ENCODE measurements at places on chromosomes 3 and 15.

DNA sequence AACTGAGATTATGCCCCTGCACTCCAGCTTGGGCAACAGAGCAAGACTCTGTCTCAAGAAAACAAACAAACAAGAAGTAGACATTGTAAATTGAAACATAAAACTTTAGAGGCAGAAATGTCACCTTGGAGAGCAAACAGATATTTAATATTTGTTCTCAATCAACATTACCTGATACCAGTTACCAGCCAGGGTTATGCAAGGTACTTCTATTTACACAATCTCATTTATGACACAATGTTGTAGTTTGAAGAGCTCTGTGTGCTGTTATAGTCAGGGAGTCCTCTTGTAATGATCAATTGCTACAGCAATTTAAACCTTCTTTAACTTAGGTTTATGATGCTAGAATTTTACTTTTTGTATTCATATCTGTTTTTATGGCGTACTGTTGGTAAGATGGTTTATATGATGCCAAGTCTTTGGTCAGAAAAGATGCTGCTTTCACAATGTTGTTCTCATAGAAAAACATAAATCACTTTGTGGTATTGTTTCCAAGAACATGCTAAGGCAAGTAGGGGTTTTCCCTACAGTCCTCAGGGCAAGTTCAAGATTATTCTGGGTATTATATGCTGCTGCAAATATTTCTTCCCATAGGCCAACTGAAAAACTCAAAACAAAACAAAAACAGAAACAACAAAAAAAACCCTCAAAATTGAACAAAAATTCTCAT is 173.5 kb downstream of the TNIK start:
- no peak for DNase-seq

GRCh38 chr15:36808411-36809160 is 229.2 kb downstream of the CDIN1 start:
- DNase-seq, result no peak

DNA sequence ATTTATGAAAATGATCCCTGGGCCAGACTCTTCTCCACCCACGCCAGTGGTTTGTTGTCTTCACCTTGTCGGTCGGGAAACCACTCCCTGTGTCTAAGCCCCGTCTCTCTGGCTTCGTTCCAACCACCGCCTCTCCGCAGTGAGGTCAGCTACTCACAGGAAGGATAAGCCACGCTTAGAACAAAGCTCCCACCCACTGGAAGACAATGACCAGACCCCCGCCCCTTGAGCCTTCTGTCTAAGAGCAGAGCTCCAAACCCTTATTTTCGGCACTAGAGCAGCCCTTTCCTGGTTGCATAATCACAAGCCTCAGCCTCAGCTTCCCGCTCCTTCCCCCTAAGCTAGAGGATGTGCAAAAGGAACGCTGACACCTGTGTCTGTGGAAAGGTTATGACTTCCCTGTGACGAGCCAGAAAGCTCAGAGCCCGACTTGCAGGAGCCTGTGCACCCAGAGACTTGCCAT is 114.9 kb upstream of the MEF2A start:
- DNase-seq, result no peak

- no peak for DNase-seq
These were observed 155.4 kb upstream of the TPM1 start for GRCh38 chr15:62887113-62887570.

DNA sequence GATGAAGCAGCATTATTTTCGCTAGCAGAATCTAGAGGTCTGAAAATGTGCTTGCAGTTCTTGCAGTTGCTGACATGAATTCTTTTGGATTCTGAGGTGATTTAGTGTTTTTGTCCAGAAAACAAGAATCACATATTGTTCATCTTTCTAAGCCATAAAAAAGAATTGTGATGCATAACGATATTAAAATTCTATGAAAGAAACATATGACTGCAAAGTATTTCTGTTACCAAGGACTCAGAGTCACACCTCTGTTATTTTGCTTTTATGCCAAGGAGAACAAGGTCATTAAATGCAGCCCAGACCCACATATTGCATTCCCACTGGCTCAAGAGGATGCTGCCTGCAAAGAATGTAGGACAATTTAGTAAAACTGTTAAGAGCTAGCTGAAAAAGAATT is 299.8 kb upstream of the GPR149 start:
- DNase-seq, result peak; percentile 34

DNA sequence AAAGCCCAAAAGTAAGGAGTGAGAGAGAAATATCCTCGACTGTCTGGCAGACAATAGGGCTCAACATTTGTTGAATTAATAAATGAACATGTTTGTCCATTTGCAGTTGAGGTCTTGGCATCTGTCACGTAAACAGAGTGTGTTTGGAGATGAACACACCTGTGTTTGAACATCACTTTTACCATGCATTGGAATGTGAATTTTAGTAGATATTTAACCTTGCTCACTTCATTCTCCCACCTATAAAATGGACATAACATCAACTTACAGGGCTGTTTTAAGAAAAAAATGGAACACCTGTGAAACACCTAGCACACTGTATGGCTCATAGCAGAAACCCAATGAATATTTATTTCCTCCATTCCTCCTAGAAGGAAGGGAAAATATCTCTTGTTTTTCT is 204.8 kb downstream of the KCNMB2 start:
- DNase-seq, result no peak

DNA sequence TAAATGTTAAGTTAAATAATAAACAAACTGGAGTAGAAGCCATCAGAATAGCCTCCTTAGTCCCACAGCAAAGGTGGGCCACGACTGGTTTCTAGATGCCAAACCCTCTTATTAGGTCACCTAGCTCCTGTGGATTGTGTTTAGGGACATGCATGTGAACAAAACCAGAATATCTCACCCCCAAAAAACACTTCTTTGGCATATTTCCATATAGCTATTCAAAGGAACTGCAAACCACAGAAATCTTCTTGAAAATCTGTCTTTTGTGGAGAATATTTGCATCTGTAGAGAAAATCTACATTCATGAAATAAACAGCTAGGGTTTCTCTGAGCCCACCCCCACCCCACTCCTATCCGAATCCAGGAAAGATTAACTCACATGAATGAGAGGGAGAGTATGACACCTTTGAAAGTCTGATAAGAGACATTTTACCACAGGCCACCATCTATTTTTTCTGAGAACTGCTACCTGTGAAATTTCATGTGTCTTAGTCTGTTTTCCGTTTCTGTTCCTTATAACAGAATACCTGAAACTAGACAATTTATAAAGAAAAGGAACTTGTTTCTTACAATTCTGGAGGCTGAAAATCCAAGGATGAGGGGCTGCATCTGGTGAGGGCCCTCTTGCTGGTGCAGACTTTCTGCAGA is 159.4 kb downstream of the NEK10 start:
- DNase-seq, result no peak

DNA sequence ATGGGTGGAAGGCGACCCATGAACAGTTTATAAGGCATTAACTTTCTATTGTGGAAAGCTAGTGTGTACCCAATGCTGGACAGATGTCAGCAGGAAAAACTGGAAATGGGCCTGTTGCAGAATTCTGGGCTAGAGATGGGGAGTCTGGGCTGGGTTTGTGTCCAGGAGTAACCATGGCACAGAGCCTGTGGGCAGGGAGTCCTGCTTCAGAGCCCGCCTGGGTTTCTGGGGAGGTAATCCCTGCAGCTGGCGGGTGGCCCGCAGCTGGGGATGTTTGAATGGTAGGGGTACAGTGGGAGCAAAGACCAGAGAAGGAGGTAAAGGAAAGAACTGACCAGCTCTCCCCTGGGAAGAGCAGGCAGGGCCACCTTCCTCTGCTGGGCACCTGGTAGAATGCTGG is 25.7 kb downstream of the ACAA1 start:
- DNase-seq, result no peak

- DNase-seq, result peak; percentile 48
These were observed 65.6 kb downstream of the SLCO3A1 start for GRCh38 chr15:91919014-91919534.

DNA sequence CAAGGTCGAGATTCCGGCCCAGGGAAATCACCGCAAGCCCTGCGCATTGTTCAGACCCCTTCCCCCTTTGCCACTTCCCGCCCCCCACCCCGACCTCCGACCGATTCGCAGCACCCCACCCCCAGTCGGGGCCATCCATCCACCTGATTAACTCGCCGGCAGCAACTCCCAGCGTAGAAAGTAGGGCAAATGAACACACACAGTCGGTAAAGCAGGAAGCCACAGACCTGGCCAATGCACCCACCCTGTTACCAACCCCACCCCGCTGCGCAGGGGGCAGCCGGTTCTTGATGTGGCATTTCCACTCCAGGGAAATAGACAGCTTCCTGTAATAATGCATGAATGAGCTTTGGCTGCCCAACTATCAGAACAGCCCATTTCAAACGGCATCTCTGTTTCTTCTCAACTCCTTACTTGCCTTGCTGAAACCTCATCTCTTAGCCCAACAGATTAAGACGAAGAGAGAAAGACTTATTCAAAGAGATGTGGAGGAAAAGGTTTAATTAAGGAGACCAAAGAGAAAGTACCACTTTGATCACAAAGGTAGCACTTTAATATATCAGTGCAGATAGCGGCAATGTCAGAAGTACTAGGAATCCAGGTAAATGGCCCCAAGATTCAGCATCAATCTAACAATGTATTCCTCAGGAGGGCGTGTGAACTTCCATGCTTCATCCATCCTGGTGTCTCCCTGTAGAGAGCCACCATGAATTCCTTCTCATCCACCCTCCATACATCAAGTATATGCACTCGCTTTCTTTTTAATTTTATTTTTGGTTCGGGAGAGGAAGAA is 1.9 kb downstream of the TNIK start:
- DNase-seq, result peak; percentile 57

- no peak for DNase-seq
These were observed 86.1 kb upstream of the SERPINI2 start for GRCh38 chr3:167559924-167560323.

DNA sequence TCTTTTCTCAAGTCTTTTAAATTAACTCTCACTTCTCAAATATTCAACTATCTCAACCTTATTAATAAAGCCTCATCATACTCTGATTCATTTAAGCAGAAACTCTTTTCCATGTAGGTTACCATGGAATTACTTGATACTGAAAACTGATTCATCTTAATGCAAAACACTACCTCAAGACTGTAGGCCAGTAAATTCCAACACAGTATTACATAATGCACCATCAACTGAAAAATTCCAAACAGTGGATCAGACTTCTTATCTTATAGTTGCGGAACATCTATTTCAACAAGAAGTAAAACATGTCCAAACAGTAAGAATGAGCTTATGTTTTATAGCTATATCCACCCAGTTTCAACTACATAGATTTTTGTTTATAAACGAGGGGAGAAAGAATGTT is 124.5 kb downstream of the PEAK1 start:
- no peak for DNase-seq

- DNase-seq, result no peak
These were observed 69.1 kb upstream of the XCR1 start for GRCh38 chr3:46096336-46096735.

DNA sequence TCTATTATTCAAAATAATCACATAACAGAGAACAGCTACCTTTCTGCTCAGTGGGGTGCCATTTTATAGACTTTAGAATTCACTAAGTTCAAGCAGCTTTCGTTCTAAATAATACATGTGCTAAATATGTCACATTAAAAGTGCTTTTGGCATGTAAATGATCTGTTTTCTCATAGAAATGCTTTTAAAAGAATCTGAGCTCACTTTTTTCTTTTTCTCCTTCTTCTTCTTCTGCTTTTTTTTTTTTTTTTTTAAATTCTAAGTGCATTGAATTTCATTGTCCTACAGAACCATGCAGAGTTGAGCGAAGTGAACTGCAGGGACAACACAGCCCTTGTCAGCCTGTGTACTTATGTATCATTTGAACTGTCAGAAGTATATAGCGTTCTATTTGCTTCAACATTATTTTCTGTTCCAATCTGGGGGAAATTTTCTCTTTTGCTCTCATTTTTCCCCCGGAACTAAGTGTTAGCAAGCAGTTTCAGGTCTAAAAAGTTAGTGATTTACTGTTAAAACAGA is 193.8 kb upstream of the TMCO5A start:
- DNase-seq, result no peak

DNA sequence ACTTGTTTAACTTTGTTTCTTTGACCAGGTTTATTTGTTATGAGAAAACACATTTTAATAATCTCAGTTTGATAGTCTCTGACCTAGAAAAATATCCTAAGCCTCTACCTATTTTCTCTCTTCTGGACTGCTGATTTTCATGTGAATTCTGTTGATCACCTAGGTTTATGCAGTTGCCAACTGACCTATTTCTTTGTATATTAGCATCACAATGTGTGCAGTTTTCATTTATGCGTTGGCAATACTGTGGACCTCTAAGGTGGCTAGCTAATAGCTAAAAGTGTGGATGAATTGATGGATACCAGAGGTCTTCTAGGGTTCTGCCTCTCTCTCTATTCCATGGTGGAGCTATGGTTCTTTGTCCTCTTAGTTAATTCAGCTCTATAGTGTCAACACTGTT is 72.1 kb downstream of the LRRC49 start:
- peak; percentile 73 for DNase-seq

DNA sequence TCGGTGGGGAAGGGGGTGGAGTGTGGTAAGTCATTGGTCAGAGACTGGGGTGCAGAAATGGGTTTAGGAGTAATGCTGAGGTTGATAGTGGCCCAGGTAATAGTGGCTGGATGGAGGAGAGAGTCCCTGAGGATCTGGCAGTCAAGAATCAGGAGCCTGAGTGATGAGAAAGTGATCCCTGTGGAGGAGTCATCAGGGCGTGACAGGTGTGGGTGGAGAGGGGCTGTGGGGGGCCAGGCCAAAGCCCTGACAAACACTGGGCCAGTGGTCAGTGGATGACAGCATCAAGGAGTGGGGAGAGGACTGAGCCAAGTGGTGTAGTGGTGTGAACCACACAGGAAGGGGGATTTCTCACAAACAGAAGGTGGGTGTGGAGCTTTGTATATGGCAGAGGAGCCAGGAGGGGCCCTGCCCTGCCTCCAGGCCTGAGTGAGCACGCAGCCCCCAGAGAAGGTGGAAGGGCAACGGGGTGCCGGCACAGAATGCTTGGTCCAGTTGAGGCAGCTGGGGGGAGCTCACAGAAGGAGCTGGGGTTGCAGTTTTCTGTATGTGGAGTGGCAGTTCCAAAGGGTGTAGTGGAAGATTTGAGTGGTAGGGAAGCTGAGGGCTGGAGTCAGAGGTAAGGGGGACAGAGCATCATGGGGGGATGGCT is 77.1 kb downstream of the SPSB4 start:
- no peak for DNase-seq

DNA sequence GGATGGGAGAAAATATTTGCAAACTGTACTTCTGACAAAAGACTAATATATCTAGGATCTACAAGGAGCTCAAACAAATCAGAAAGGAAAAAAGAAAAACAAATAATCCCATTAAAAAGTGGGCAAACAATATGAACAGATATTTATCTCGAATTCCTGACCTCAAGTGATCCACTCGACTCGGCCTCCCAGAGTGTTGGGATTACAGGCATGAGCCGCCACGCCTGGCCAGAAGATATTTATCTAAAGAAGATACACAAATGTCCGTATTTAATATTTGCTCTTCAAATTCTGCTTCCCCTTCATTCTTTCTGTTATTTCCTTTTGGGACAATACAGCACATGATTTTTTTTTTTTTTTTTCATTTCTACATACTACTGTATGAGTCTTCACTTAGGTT is 151.7 kb upstream of the GRM7 start:
- no peak for DNase-seq

- DNase-seq, result no peak
These were observed 58.1 kb upstream of the C15orf61 start for GRCh38 chr15:67462875-67463274.

All from cerebellar cortex (tissue), 1 donor.